ENCODE measurements at places on chromosomes 3 and 15. TPM values are rescaled to one million over a fixed set of nuclear protein-coding genes. Genes with fewer than 3 reads are reported as not detected.

MYLK gene
- total RNA-seq, result 1,614 TPM

KPNA4 gene
- total RNA-seq, result 46.2 TPM

- DNase-seq, result peak; percentile 9
Measured at GRCh38 chr3:17974206-17974841, 231.9 kb upstream of the TBC1D5 start.

GRCh38 chr15:84666373-84666772, 8.4 kb upstream of the NMB start:
- DNase-seq, result no peak

FETUB gene
- not detected for total RNA-seq

DNA sequence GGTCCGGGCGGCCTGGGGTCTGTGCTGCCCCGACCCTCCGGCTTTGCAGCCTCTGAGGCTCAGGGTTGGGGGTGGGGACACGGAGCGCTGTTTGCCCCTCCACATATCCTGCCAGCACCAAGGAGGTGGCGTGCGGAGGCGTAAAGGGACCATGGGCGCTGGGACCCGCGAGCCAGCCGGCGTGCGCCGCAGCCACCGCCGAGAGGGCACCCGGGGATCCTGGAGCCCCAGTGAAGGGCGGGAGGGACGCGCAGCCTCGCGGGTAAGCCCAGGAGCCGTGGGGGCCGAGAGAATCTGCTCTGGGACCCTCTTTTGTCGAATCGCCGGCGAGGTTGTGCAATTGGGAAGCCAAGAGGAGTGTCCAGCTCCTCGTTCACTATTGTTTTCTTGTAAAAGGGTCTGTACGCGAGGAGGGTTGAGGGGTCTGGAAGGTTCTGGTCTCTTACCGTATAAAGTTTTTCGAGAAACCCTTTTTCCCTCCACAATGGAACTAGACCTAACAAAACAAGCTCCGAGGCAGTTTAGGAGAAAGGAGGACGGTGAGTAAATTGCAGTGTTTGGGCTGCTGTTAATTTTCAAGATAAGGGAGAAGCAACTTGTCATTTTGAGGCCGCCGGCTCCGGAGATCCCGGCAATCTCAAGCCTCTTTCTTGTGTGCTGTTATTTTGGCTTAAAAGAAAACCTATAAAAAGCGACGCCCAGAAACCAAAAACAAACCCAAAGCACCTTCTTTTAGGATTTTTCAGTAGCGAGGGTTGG, 29.9 kb upstream of the ST3GAL6 start:
- DNase-seq, result no peak

- DNase-seq, result no peak
Measured at GRCh38 chr3:100333970-100334487, 528 bp upstream of the NIT2 start.

DNA sequence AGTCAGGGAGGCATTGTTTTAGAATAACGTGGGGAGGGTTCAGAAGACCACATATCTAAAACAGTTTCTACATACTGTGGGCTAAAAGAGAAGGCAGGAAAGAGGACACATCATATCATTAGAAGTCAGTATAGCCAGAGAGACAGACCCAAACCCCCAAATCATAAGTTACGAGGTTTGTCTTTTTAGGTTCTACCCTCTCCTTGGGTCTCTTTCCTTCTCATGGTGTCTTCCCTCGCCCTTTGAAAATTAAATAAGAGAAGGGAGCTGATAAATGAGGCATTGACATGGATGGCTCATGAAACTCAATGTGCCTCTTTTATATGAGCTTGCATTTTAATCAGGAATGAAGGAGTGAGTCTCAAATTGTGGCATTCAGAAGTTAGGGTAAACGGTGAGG, 3.4 kb downstream of the UPK1B start:
- DNase-seq, result no peak

GRCh38 chr3:112560721-112561483, 860 bp downstream of the ATG3 start:
- DNase-seq, result peak; percentile 74

GRCh38 chr3:110608566-110608965, 463.1 kb upstream of the NECTIN3 start:
- DNase-seq, result no peak

IL16 gene
- total RNA-seq, result 9.5 TPM

Data from mucosa of descending colon (tissue), 3 donors.